SK-N-DZ (cell line): ENCODE measurements at places on chromosomes 3 and 15.

- DNase-seq: no peak
Measured at GRCh38 chr3:78871048-78871447, 896.8 kb downstream of the ROBO1 start.

- no peak for DNase-seq
Measured at GRCh38 chr3:41683666-41684350, 278.1 kb downstream of the ULK4 start.

DNA sequence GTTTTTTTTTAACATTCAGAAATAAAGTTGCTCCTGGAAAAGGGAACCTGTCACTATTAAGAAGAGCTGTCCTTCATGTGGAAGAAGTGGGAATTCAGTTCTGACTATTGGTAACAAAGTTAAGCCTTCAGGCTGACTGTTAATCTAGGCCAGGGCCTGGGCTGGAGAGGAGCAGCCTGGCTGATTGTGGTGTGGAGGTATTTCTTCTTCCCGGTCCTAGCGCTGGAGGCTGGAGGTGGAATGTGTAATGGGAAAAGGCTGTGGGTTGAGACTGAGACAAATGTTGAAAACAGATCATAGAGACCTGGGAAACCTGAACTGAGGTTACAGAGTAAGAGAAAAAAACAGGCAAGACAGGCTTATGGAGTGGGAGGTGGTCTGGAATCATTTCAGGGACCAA lies 23.8 kb upstream of the SH3BP5 start:
- no peak for DNase-seq

DNA sequence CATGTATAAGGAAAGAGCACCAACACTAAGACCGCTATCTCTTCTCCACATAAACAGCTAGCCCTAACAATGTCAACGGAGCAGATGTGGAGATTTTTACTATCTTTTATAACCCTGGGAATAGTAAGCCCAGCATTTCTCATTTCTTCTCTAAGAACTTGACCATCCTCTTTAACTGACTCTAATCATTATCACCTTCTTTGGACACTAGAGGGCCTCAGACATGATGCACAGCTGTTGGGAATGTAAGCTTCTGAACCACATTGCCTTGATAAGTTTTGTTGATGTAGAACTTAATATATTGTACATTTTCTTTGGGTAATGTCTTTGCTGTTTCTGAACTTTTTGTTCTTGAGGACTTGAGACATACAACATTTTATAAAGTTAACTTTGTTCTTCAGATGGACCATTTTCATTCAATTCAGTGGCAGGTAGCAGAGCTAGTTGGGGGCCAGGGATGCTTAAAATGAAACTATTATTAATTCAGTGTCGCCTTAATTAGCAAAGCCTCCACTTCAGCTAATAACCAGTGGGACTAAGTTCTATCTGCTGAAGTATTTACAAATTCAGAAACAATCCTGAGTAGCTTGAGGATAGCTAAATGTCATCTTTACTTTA lies 9.6 kb upstream of the TAGLN3 start:
- DNase-seq: peak; percentile 57

DNA sequence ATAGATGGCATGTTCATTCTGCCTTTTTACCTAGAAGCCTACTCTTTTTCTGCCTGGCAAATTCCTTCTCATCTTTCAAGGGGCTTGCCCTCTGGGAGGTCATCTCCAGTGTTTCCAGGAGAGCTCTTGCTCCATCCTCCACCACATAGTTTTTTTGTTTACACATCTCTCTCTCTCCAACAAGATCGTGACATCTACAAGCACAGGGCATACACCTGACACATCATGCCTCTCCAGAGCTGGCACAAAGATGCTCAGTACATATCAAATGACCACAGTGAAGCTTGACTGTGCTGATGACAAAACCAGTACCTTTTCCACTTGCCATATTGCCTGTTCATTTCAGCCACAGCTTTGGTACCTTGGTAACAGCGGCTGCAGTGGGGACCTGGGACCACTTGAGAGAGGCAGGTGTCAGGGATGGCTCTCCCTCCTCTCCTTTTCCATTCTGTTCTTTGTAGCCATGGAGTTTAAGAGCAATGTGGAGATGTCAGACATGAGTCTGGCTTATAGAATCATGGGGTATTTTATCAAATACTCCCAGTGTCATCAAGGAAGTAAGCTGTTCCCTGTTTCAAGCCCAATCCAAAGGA lies 15.4 kb downstream of the ALPK3 start:
- no peak for DNase-seq

GRCh38 chr3:54572197-54572895 lies 355.5 kb downstream of the LRTM1 start:
- no peak for DNase-seq

- no peak for DNase-seq
Measured at GRCh38 chr15:84919106-84919667, 34.7 kb downstream of the SLC28A1 start.

DNA sequence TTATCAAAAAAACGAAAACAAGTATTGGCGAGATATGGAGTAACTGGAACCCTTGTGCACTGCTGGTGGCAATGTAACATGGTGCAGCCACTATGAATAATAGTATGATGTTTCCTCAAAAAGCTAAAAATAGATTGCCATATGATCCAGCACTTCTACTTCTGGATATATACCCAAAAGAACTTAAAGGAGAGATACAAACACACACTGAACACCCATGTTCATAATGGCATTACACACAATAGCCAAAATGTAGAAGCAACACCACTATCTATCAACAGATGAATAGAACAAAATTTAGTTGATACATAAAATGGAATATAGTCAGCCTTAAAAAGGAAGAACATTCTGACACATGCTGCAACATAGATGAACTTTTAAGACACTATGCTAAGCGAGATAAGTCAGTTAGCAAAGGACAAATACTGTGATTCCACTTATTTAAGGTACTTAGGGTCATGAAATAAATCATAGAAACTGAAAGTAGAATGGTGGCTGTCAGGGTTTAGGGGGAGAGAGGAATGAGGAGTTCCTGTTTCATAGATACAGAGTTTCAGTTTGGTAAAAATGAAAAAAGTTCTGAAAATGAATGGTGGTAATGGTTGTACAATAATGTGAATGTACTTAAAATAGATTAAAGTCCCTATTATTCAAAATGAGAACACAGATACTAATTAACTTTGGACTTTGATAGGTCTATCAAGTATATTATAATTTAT lies 59.4 kb upstream of the IMPG2 start:
- no peak for DNase-seq

DNA sequence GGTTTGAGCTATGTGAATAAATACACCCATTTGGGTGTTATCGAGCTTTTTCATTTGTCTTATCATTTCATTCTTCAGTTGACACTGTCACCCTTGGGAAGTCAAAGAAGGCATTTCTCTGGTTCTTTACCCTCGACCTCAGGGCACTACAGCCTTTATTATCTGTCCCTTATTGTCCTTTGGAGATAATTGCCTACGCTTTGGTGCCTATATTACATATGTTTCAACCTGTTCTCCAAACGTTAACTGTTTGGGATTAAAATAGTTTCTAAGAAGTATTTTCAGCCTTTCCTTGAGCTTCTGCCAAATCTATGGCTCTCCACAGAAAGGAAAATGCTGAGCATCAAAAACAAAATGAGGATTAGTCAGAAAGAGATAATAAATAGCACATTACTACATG lies 395.4 kb upstream of the ADAMTS9 start:
- DNase-seq: no peak

GRCh38 chr3:17258823-17259436 lies 374.2 kb downstream of the PLCL2 start:
- DNase-seq: peak; percentile 52

- no peak for DNase-seq
Measured at GRCh38 chr15:81962482-81962881, 83.3 kb downstream of the MEX3B start.

- DNase-seq: no peak
Measured at GRCh38 chr3:157101486-157101885, 58.5 kb downstream of the CCNL1 start.

GRCh38 chr3:17583530-17583929 lies 158.9 kb downstream of the TBC1D5 start:
- no peak for DNase-seq

DNA sequence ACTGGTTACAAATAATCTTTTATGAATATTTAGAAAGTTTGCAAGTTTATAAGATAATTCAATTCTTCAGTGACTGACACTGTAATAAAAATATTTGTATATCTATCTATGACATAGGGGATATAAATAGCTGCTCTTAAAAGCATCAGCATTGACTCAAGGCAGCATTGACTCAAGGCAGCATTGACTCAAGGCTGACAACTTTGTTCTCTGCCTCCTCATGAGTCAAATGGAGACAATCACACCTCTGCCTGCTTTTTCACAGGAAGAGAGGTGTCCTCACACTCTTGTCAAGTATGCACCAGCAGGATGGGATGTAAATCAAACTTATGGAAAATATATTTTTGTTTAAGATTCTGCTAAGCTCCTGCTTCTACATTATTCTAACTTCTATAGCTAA lies 1173.1 kb downstream of the NSUN3 start:
- no peak for DNase-seq
